Lower lobe of right lung (tissue), 2 donors: ENCODE measurements at places on chromosomes 16 and 17. TPM values are rescaled to one million over a fixed set of nuclear protein-coding genes. Genes with fewer than 3 reads are reported as not detected.

DNA sequence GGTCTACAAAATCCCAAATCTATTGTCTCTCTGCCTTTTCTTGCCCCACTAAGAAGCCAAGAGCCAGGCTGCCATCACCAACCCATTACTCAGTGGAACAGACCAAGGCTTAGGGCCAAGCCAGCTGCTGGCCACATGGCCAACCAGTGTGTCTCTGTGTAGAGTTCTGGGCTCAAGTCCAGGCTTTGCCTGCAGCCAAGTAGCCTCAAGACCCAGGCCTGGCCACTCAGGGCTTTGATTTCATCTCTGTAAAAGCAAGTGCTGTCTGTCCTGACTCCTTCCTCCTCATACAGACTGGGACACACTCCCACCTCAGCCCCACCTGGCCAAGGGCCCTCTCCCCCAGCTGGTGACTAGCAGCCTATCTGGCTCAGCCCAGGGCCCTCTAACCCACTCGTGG is 14.6 kb downstream of the SREBF1 start:
- H3K4me1 ChIP-seq, result peaks cover 89% of the 10 kb centered on the region
- H3K27me3 ChIP-seq, result no peaks in the 10 kb centered on the region

- no peaks in the 10 kb centered on the region for H3K4me1 ChIP-seq
- H3K27me3 ChIP-seq, result no peaks in the 10 kb centered on the region
- no peak for DNase-seq
- H3K36me3 ChIP-seq, result no peaks in the 10 kb centered on the region
These were observed 1643.5 kb downstream of the TP53TG3F start for GRCh38 chr16:35102780-35103403.

GRCh38 chr16:4519274-4520058 is 19.1 kb downstream of the CDIP1 start:
- no peaks in the 10 kb centered on the region for H3K27me3 ChIP-seq
- H3K27ac ChIP-seq, result no peak overlapping the region
- H3K4me3 ChIP-seq, result no peak overlapping the region
- no peak for DNase-seq

GRCh38 chr17:3678821-3679530 is 10.4 kb downstream of the EMC6 start:
- H3K4me3 ChIP-seq, result no peak overlapping the region
- peaks cover 28% of the 10 kb centered on the region for H3K27me3 ChIP-seq
- no peaks in the 10 kb centered on the region for H3K36me3 ChIP-seq
- no peak overlapping the region for H3K27ac ChIP-seq
- no peak for DNase-seq
- H3K4me1 ChIP-seq, result no peaks in the 10 kb centered on the region

GRCh38 chr16:48054881-48055601 is 100.8 kb downstream of the ABCC12 start:
- no peaks in the 10 kb centered on the region for H3K36me3 ChIP-seq
- no peak overlapping the region for H3K27ac ChIP-seq
- no peaks in the 10 kb centered on the region for H3K27me3 ChIP-seq
- H3K4me3 ChIP-seq, result no peak overlapping the region
- peaks cover 31% of the 10 kb centered on the region for H3K4me1 ChIP-seq

DNA sequence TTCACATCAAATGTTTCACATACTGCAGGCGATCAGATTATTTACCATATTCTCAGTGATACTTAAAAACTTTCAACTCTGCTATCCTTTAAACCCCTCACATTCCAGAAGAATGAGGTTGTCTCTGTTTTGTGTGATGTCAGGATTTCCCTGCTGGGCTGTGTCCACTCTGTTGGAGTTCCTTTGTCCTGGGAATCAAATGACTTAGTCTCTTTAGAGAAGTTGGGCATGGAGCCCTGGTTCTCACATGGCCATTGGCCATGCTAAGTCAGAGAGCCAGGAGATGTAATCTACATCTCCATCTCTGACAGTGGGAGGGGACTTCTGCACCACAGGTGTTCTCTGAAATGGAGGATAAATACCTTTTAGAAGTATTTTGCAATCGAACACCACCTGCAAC is 205.1 kb upstream of the MAF start:
- no peaks in the 10 kb centered on the region for H3K27me3 ChIP-seq
- H3K27ac ChIP-seq, result no peak overlapping the region
- no peaks in the 10 kb centered on the region for H3K4me1 ChIP-seq
- no peak for DNase-seq

GRCh38 chr17:66620528-66620927 is 214.4 kb upstream of the CACNG5 start:
- DNase-seq, result no peak
- no peaks in the 10 kb centered on the region for H3K27me3 ChIP-seq
- H3K4me3 ChIP-seq, result no peak overlapping the region
- H3K4me1 ChIP-seq, result no peaks in the 10 kb centered on the region
- no peaks in the 10 kb centered on the region for H3K36me3 ChIP-seq

- no peaks in the 10 kb centered on the region for H3K27me3 ChIP-seq
- H3K36me3 ChIP-seq, result peaks cover 7% of the 10 kb centered on the region
- peak overlapping the region; percentile 43 for H3K27ac ChIP-seq
- no peak for DNase-seq
These were observed 532 bp downstream of the CNTNAP1 start for GRCh38 chr17:42682722-42683403.

Gene POLR2A
- 101 TPM for total RNA-seq

Gene ZG16
- total RNA-seq, result not detected

DNA sequence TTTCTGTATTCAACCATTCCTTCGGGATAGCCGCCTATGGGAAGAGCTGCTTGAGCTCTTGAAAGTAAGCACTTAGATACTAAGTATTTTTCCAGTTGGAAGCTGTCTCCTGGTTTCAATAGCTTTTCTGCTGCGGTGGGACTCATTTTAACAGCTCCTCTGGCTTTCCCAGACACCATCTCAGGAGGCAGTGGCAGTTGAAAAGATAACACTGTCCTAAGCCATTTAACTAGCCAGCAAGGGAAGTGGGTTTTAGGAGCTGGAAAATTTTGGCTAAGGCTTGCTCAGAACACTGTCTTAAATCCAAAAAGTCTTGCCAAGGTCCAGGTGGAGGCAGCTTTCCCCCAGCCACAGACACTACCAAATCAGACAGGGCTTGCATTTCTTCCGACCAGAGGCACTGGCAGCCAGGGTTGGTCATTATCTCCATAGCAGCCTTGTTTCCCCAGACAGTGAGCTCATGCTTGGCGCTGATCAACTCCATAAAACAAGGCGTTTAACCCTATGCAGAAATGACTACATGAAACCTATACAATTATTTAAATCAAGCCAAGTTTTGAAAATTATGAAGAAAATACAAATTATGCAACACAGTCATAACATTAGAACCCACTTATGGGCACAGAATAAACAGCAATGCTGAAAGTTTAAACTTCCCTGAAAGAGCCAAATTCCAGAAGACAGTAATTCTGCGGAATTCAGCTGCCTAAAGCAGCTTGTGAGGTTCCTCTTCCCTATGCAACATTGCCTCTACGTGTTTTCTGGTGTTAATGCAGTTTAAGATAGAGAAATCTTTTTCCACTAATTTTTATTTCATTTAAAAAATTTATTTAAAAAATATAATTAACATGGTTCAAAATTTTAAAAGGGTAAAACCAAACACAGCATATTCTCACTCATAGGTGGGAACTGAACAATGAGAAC is 25.0 kb downstream of the GABARAPL2 start:
- DNase-seq, result no peak
- H3K27me3 ChIP-seq, result no peaks in the 10 kb centered on the region
- no peak overlapping the region for H3K4me3 ChIP-seq
- peak overlapping the region; percentile 46 for H3K27ac ChIP-seq
- no peaks in the 10 kb centered on the region for H3K4me1 ChIP-seq

Gene TMEM114
- not detected for total RNA-seq

Gene KIF2B
- total RNA-seq, result not detected

GRCh38 chr16:31464781-31465260 is 5.5 kb downstream of the ARMC5 start:
- H3K4me1 ChIP-seq, result peaks cover 13% of the 10 kb centered on the region
- DNase-seq, result peak; percentile 30
- no peaks in the 10 kb centered on the region for H3K27me3 ChIP-seq
- H3K36me3 ChIP-seq, result peaks cover 54% of the 10 kb centered on the region

- H3K27ac ChIP-seq, result no peak overlapping the region
- no peaks in the 10 kb centered on the region for H3K27me3 ChIP-seq
- no peaks in the 10 kb centered on the region for H3K4me1 ChIP-seq
- no peak for DNase-seq
- H3K4me3 ChIP-seq, result no peak overlapping the region
These were observed 444.3 kb downstream of the KCNJ2 start for GRCh38 chr17:70613681-70614080.
